ENCODE measurements at places on chromosomes 7 and 10.
A peak's percentile ranks its signal among the peaks of the same experiment; 100 is the strongest.

DNA sequence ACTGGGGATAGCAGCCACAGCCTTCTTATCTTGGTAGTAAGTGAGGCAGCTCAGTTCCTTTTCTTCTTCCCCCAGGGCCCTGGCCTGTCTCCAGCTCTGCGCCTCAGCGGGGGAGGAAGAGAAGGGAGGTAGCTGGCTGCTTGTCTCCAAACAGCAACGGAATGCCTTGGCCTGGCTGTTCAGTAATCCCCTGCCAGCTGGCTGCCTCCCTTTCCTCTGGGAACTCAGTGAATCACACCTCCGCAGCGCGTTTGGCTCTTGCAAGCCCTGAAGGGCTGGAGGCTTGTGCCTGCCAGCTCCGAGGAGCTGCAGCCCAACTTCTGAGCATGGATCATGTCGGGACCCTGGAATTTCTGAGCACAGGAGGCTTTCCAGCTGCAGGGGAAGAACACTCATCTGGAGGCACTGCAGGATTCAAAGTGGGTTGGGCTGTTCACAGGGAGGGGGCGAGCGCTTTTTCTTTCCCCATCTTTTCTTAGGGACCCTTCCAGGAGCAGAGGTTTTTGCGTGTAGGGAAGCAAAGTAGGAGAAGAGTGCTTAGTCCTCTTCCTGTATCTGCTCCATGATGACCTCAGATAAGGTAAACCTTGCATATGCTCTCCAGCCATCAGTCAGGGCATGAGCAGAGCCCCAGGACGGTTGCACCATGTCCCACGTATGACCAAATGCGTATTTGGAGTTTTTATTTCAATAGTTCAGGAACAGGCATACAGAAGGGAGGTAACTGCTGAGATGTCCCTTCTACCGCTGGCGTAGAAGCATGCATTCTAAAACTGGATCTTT is 253.2 kb upstream of the INHBA start:
- peak; percentile 99 for DNase-seq

DNA sequence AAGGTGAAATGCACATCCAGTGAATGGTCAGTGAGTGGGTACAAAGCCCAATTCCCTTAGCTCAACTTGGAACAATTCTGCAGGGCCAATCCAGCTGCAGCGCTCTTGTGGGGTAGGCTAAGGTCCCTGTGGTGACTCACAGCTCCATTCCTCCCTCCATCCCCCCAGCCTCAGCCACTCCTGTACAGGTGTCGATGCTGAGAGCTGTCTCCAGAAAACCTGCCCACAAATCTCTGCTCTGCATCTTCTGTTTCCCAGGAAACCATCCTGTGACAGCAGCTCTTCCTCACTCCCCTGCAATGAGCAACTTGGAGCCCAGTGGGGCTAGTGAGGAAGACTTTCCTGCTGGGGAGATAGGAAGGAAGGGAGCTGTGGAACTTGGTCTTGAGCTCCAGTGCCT is 244.7 kb upstream of the GPR26 start:
- no peak for DNase-seq

GRCh38 chr10:23015021-23015707 is 80.2 kb upstream of the MSRB2 start:
- DNase-seq: no peak

DNA sequence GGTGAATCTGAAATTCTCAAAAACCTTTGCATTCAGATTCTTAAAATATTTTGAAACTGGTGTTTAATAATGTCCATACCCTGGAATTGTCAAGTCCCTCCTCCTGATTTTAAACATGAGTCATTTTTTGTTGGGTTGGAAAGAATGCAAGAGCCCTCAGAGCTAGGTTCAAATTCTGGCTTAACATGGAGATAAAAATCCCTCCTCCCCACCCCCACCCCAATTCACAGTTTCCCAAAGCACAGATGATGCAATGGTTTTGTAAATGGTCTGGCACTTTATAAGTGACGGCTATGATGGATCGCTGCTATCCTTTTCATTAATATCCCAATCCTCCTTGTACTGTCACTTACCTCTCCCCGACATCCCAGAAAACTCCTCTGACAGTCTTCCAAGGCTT is 332.8 kb downstream of the PLXNA4 start:
- DNase-seq: peak; percentile 45

DNA sequence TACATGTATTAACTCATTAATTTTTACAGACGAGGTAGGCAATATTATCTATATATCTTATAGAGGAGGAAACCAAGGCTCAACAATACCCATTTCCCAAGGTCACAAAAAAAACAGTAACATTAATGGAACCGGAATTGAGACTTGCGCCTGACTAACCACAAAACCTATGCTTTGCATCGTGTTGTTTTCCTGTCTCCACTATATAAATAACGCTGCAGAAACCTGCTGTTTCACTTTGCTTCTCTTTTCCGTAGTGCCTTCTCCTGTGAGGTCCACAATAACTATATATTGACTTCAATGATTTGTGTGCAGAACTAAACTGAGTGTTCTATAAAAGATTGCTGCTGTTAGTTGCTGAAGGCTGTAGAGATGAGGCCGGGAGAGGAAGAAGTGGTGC is 97.7 kb upstream of the RPA3 start:
- no peak for DNase-seq

GRCh38 chr10:113933894-113934532 is 79.6 kb downstream of the NHLRC2 start:
- DNase-seq: no peak

- DNase-seq: no peak
These were observed 10.9 kb upstream of the PAX2 start for GRCh38 chr10:100734295-100735086.

Measured in astrocyte of the hippocampus (primary cell).